T follicular helper cell (primary cell): ENCODE measurements at places on chromosomes 13 and 19.

DNA sequence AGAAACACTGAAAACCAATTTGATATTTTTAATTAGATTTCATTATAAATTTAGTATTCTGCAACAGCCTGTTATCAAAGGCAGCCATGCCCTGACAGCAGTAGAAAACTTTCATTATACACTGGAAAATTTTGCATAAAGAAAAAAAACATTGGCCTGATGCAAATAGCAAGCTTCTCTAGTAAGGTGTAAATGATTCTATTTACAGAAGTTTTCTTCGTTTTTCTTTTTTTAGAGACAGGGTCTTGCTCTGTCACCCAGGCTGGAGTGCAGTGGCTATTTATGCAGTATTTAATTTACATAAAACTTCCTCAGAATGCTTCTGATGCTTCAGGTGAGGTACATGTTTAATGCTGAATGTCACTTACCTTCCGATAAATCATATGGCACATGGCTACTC lies 67.0 kb downstream of the ABCC4 start:
- DNase-seq = no peak

DNA sequence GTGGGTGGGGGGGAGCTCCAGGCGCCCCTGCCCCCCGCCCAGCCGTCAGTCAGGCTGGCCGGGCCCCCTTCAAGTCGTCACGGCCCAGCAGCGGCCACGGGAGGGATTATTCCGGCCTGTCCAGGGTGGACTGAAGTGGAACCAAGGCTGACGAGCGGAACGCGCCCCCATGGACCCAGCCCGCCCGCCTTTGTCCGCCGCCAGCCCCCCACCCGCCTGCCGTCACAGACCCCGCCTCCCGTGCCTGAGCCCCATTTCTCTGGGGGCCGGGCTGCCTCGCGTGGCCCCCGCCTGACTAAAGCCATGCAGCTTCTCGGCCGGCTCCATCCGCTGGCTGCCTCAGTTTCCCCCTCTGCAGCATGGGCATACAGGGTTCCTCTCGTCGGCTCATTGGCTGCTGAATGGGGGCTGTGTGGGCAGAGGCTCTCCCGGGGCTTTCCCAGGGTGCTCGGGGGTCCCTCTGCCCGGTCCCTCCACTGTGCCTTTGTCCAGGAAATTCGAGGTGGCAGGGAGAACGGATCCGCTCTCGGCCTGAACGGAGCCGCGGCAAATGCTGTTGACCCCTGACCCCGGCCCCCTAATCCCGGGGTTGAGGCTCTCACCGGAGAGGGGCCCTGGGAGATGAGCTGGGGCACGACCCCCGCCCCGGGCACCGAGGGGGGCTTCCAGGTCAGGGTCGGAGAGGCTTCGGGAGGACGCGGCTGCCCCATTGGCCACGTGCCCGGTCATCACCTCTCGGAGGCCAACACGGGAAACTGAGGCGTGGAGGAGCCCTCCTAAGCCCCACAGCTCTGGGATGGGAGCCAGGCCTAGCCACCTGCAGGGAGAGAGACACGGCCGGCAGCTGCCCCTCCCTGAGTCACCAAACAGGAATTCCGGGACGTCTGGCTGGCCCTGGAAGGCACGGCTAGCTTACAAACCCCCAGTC lies 27.4 kb downstream of the EFNA2 start:
- no peak for DNase-seq

DNA sequence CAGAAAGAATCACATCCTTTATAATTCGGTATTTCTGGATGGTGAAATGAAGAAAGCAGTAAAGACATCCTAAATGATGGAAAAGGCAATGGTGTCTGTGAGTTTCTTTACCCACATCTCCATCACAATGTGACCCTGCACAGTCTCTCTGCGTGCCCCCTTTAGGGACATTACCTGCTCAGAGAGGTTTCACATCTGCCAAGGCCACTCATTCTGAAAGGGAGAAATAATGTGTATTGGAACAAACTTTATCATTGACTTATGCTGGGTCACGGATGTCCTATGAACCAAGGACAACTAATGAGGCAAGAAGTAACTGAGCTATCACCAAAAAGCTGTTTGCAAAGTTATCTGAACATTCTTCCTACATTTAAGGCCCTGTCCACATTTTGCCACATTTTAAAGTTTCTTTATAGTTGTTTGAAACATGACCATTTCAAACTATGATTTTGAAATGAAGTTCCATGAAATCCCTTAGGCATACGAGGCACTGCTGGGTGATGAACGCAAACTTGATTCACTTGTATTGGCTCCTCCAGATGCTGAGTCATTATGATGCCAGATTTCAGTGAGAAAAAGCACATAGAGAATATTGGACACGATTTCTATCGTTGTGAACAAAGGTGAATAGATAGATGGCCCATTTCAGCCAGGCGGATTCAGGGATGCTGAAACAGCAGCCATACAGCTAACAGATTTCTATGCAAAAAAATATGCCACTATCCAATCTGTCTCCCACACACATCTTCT lies 63.5 kb upstream of the HMGB1 start:
- no peak for DNase-seq

GRCh38 chr13:45456196-45456972 lies 8.4 kb upstream of the COG3 start:
- DNase-seq = no peak

DNA sequence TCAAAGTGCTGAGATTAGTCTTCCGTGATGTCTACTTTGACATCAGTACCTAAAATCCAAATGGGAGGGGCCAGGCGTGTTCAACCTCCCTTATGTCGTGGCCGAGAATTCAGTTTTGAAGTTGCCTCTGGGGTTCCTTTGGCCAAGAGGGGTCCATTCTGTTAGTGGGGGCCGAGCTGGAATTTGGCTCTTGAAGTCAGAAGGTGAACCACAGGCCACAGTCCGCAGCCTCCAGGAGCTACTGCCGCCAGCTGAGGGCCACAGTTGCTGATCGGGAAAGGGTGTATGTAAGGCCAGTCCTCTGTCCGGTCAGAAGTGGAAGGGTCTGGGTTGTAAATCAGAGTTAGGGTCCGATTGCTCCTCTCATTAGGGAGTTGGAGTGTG lies 31.0 kb downstream of the ATP11A start:
- no peak for DNase-seq

GRCh38 chr13:101139081-101139480 lies 277.2 kb downstream of the NALCN start:
- DNase-seq = no peak

- no peak for DNase-seq
Measured at GRCh38 chr13:33453936-33454335, 168.4 kb upstream of the STARD13 start.

GRCh38 chr19:4267901-4268815 lies 10.9 kb upstream of the SHD start:
- DNase-seq = no peak

- DNase-seq = no peak
Measured at GRCh38 chr13:68078874-68079273, 848.7 kb upstream of the PCDH9 start.

GRCh38 chr19:12052497-12053169 lies at the start of gene ZNF878:
Gene ZNF878 (minus strand): TSS chr19:12052961. CDS start chr19:12052801, 160 bp downstream.
- DNase-seq = no peak

DNA sequence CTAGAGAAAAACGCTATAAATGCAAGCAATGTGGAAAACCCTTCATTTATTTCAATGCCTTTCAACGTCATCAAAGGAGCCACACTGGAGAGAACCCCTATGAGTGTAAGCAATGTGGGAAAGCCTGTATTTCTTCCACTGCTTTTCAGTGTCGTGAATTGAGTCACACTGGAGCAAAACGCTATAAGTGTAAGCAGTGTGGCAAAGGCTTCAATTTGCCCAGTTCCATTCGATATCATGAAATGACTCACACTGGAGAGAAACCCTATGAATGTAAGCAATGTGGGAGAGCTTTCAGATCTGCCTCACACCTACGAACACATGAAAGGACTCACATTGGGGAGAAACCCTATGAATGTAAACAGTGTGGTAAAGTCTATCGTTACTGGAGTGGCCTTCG lies 27.4 kb downstream of the ZNF20 start:
- no peak for DNase-seq

DNA sequence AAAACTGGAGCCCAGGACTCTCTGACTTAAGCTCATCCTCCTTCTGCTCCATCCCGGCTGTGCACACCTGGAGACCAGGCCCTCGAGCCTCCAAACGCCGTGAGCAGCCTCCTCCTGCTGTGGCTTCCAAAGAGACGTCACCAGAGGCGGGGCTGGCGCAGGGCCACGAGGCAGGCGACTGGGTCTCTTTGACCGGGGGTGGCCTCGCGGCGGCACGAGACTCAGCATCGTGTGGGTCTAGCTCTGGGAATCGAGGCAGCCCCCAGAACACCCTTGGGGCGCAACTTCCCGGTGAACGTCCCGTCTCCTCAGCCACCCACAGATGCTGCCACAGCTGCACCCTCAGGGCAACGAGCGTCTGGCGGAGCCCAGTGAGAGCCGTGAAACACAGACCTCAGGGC lies 22.8 kb downstream of the RASA3 start:
- peak; percentile 22 for DNase-seq

DNA sequence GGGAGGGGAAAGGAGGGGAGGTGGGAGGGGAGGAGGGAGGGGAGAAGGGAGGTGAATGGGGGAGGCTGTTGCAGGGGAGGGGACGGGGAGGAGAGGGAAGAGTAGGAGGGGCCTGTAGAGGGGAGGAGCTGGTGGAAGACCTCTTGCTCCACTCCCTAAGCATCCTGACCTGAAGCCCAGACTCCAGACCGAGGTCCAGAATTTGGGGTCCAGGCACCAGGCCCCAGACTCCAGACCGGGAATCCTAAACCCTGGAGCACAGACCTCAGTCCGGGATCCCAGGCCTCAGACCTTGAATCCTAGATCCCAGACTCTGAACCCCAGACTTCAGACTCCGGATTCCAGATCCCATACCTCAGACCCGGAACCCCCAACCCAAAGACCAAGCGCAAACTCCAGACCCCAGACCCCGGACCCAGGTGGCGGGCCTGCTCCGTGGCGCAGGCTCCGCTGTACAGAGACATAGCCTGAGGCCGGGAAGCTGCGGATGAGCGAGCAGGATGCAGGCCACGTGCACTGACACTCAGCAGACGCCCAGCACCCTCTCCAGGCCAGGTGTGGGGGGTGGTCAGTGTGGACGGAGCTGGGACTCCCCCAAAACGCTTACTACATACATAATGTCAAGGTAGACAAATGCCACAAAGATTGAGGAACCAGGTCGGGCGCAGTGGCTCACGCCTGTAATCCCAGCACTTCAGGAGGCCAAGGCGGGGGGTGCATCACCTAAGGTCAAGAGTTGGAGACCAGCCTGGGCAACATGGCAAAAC lies 710 bp upstream of the BTBD2 start:
- DNase-seq = no peak

GRCh38 chr19:51142119-51142518 lies at the start of gene SIGLEC7:
Gene SIGLEC7 (plus strand): TSS chr19:51142301. CDS start chr19:51142370, 69 bp downstream.
- no peak for DNase-seq

DNA sequence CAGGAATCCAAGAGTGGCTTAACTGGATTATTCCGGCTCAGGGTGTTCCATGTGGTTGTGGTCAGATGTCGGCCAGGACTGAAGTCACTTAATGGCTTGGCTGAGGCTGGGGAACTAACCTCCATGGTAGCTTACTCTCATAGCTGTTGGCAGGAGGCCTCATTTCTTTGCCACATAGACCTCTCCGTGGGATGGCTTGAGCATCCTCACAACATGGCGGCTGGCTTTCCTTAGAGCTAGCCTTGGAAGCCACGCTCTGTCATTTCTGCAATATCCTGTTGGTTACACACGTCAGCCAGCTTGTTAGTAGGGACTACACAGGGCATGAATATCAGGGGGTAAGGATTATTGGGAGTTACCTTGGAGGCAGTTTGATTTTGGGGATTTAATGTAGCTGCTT lies 5.1 kb downstream of the CRX start:
- DNase-seq = no peak

DNA sequence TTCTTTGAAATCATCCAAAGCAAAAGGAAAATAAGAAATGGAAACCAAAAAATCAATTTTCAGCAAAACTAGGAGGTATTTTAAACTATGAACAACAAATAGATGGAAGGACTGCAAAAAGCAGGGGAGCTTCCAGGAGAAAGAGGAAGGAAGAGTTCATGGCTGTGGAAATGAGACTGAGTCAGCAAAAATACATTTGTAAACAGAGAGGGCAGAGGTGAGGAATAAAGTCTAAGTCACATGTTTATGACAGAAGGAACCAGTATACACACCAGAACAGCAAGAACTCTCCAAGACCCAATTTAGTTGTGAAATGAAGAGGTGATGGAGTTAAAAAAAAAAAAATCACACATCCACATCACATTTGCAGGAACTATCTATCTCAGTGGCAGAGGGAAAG lies 69.6 kb downstream of the RNASEH2B start:
- no peak for DNase-seq

GRCh38 chr13:44311011-44311780 lies 62.4 kb upstream of the SERP2 start:
- DNase-seq = no peak

GRCh38 chr19:18107235-18107634 lies 9.7 kb downstream of the MAST3 start:
- DNase-seq = no peak

DNA sequence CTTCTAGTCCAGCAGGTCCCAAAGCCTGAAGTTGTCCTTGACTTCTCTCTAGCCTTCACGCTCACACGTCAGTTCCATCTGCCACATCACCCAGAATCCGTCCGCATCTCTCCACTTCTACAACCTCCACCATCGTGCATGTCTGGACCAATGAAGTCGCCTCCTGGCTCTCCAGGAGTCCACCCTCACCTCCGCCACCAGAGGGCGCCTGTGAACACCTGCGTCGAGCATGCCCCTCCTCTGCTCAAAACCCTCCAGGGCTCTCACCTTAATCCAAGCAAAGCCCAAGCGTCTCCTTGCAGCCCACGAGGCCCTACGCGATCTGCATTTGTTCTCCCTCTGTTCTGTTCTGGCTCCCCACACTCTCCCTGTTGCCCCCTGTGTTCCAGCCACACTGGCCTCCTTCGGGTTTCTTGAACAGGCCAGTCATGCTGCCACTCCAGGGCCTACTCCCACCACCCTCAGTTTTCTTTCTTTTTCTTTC lies 3.7 kb downstream of the USHBP1 start:
- DNase-seq = peak; percentile 84

DNA sequence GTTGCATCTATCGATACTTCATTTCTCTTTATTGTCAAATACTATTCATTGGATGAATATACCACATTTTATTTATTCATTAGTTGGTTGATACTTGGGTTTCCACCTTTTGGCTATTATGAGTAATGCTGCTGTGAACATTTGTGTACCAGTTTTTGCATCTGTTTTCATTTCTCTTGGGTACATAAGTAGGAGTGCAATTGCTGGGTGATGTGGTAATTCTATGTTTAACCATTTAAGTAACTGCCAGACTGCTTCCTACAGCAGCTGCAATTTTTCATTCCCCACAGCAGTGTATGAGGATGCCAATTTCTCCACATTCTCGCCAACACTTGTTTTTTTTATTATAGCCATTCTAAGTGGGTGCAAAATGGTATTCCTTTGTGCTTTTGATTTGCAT lies 2.6 kb downstream of the KCNJ14 start:
- DNase-seq = no peak

GRCh38 chr13:29901710-29902631 lies 51.6 kb upstream of the UBL3 start:
- no peak for DNase-seq

- DNase-seq = no peak
Measured at GRCh38 chr13:61339054-61339621, 76.5 kb downstream of the PCDH20 start.

DNA sequence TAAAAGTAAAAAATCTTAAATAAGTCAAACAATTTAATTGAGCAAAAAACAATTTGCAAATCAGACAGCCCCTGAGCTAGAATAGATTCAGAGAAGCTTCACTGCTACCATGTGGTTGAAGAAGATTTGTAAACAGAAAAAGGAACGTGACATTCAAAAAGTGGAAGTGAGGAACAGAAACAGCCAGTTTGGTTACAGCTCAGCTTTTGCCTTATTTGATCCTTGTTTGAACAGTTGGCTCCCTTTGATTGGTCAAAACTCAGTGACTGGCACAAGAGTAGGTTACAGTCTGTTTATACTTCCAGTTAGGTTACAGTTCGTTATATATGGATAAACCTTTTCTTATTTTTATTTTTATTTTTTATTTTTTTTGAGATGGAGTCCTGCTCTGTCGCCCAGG lies 5.8 kb downstream of the ZNF221 start:
- DNase-seq = no peak
